ENCODE measurements at places on chromosomes 4 and X.

DNA sequence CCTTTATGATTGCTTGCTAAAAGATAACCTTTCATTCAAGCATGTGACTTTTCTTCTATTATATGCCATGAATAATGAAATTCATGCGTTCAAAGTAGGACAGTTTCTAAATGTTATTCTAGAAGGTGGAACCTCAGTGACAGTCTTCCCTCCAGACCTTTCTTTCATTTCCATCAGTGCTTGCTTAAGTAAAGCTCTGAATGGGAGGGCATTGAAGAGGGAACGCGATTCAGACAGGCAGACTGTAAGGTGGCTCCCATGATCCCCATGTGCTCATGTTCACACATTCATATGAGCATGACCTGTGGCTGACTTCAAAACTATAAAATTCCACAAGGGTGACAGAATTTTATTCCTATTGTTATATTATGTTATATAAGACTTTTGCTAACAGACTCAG is 1367.3 kb upstream of the IGFBP7 start:
- DNase-seq: no peak

GRCh38 chr4:38805530-38806145 is 1.0 kb upstream of the TLR1 start:
- DNase-seq: no peak

DNA sequence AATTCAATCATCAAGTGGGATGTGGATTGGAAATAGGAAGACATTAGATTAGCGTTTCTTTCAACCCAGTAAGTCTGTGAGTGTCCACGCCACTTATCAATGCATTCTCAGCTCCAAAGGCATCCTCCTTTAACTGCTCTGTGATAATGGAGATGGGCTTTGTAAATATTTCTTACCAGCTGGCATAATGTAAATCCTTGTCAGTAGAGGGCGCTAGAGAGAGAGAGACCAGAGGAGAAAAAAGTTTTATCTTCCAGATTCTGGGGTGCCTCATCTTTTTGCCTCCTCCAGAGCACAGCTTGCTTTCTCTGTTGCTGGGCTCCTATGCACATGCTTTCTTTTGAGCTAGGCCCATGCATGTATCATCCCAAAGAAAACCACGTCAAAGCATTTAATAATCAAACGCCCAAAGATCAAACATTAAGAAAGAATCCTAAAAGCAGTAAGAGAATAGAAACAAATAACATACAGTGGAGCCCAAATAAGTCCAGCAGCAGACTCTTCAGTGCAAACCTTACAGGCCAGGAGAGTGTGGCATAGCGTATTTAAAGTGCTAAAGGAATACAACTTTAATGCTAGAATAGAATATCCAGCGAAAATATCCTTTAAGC is 9.6 kb upstream of the MTMR1 start:
- no peak for DNase-seq

GRCh38 chr4:182604161-182604622 is 313.0 kb downstream of the DCTD start:
- DNase-seq: no peak

- no peak for DNase-seq
Observed at GRCh38 chr4:42928582-42928981, 36.1 kb downstream of the GRXCR1 start.

DNA sequence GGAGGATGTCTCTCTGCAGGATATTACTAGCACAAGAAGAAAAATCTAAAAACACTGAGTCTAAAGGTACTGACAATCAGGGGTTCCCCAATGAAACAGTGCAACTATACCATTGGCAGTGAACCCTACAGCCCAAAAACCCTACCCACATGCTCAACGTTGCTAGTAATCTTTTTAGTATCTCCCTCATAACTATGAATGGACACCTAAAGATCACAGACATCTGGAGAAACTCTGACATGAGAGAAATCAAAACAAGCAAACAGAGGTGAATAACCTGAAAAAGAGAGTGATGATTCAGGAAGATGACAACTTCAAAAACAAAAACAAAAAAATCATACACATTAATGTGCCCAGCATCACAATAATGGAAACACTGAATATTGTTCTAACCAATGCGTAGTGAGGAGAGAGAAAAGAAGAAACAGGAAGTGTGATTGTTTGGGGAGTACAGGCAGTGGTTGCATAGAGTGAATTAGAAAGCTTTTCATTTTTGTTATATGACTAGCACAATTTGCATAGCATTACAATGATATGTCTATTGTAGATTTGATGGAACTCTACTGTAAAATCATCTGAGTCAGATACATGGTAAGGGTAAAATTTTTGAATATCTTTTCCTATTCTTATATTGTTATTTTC is 78.9 kb upstream of the FMR1 start:
- DNase-seq: no peak

DNA sequence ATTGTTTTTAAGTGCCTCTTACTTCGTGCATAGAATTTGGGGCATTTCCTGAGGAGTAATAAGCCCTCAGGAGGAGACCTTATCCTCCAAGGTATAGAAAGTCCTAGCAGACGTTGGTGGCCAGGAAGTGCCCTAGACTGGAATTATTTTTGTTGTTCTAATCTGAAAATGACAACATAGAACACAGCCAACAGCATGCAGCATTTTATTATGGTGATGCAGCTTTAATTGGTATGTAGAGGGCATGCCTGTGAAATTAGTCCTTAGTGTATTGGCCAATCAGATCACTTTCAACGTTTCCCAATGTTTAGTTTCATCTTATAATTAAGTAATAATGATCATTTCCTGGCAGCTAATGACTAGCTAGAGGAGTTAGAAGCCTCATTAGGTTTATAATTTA is 199.2 kb downstream of the SHROOM3 start:
- no peak for DNase-seq

- DNase-seq: no peak
Observed at GRCh38 chr4:878796-879728, 53.1 kb downstream of the GAK start.

DNA sequence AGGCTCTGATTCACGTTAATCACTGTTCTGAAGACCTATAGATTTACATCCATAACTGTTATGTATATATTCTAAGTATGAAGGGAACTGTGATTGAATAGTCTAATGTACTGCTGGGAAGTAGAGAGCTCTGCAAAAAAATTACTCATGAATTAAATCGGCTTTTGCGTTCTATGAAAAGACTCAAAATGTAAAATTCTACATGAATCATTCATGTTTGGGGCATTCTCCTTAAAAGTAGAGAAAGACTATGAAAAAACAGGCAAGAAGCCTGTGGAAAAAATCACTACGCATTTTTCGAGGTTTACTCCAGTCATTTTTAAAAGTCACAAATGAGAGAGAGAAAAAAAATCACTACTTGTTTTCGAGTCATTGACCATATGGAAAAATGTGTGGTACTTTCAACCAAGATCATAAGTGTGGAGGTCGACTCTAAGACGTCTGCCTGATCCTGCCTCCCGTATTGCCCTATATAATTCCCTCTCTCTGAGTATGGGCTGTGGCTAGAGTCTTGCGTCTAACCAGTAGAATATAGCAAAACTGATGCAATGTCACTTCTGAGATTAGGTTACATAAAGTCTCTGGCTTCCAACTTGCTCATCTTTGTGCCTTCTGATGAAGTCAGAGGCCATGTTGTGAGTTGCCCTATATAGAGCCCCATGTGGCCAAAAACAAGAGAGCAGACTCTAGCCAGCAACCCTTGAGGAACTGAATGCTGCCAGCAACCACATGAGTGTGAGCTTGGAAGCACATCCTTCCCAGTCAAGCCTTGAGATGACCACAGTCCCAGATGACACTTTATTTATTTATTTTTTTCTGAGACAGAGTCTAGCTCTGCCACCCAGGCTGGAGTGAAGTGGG is 32.1 kb upstream of the VEGFD start:
- DNase-seq: no peak

DNA sequence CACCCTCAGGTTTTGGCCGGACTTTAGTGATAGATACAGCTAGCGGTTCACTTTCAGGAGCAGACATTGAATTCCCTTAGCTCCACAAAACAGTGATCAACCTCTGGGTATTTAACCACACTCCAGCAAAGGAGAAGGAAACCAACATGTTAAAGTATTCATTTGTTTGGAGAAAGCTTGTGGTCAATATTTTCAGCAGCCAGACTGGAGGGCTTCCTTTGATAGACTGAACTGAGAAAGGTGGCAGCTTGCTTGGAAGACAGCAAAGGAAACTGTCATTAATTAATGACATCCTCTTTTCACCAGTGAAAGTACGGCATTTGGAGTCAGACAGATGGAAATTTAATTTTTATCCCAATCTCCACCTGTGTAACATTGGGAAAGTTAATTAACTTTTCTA is 289.1 kb upstream of the CLNK start:
- no peak for DNase-seq

- no peak for DNase-seq
Observed at GRCh38 chr4:58111818-58112217, 1001.6 kb upstream of the IGFBP7 start.

GRCh38 chr4:77196866-77197265 is 39.9 kb downstream of the CCNG2 start:
- DNase-seq: no peak

DNA sequence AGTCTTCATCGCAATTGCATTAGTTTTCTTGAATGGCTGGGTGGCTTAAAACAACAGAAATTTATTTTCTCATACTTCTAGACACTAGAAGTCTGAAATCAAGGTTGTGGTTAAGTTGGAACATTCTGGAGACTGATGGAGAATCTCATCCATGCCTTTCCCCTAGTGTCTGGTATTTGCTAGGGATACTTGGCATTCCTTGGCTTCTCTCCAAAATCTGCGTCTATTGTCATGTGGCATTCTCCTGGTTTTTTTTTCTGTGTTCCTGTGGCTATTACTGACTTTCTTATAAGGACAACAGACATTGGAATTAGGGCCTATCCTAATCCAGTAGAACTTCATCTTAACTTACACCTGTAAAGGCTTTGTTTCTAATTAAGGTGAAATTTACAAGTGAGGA is 272.8 kb upstream of the EPHA5 start:
- DNase-seq: no peak

- DNase-seq: no peak
Observed at GRCh38 chrX:107619885-107620322, 8.4 kb upstream of the PRPS1 start.
